ENCODE measurements at places on chromosomes 7 and 10.

DNA sequence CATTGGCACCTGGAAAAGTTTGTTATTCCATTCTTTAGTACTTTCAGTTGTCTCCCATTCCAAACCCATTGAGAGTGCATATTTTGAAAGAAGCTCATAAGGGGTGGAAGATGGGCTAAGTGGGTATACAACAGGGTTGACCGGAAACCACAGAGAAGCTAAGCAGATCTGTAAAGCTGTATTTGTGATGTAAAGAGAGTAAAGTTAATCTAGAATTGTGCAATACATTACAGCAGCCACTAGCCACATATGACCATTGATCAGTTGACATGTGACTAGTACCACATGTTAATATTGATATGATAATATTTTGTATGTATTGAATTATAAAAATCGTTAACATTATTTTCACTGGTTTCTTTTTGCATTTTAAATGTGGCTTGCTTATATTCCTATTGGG, 4.9 kb upstream of the PNLIP start:
- DNase-seq = no peak

GRCh38 chr10:73931767-73932619, 21.1 kb downstream of the PLAU start:
- DNase-seq = no peak

DNA sequence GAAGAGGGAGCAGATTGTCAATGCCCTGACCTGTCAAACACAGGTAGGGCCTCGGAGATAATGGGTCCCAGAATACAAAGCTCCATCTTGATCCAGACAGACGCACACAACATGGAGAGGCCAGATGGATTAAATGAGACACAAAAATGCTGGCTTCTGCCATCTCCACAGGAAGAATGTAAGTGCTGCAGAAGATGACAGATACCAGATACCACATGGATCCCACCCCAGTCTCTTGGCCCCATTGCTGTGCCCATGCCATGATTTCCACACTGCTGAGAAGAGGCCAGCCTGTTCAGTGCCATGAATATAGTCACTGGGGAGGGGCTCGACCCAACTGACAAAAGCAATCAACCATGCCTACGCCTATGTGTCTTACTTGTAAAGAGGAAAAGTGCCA, 487.9 kb downstream of the PARD3 start:
- no peak for DNase-seq

- no peak for DNase-seq
Observed at GRCh38 chr10:103849880-103850571, 5.3 kb downstream of the SH3PXD2A start.

DNA sequence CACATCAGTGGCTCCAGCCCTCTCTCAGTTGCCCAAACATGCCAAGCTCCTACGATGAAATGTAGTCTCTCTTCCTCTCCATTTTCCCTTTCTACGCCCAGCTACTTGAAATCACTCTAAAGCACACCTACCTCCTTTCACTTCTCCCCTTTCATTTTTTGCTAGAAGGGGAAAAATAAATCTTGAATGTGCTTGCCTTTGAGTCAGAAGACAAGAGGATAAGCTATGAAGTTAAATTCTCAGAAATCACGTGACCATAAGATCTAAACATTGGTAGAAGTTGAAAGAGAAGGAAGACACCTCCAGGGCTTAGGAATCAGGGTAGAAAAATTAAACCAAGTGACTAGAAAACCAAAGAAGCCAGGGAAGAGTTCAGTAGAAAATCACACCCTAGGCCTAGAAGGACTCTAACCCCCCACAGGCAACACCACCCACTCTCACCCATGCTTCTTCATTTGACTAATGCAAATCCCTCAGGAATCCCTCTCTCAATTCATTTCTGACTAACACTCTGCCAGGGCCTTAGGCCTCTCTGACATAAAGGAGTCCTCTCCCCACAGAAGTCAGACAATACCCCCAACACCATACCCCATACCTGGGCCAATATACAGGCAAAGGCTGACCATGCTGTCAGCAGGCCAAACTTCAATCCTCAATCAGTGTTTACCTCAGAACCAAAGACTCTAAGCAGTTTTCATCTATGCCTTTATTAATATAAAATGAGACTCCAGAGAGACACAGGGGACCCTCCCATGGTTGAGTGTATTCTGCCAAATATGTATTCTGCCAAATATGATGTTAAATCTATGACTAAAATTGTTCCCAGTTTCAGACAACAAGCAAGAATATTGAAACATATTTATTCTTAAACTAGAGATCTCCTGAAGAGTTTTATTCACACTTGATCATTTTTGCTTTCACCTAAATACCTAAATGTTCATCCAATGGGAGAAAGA, 84.8 kb downstream of the ELMO1 start:
- DNase-seq = no peak

DNA sequence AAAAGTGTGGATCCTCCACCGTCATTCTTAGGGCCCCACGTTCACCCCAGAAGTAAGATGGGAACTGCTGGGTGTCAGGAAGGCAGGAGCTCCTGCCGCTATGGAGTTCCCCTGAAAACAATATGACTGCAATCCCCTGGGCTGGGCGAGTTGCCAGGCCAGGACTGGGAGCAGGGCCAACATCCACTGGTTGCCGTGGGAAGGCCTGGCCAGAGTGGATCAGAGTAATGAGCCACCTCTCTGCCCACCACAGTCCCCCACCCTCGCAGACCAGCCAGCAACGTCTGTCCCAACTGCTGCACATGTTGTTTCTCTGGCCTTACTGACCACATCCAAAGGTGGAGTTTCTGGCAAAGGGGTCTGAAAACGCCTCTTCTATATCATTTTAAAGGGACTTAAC, 86.6 kb downstream of the STRA8 start:
- no peak for DNase-seq

- DNase-seq = no peak
Observed at GRCh38 chr10:112426111-112426510, 20.6 kb downstream of the ZDHHC6 start.

DNA sequence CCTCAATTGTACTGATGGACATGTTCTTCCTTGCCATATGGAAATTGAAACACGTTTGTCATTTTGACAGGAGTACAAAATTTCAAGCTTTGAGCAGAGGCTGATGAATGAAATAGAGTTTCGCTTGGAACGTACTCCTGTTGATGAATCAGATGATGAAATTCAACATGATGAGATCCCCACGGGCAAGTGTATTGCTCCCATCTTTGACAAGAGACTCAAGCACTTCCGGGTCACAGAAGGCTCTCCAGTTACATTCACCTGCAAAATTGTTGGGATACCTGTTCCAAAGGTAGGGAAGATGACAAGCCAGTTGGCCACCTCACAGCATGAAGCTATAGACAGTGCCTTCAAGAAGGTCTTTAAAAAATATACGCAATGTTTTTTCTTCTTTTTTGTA, 43.1 kb downstream of the ATOH7 start:
- no peak for DNase-seq

All from C1 segment of cervical spinal cord (tissue), 14 donors.